ENCODE measurements at places on chromosomes 1 and 21.

DNA sequence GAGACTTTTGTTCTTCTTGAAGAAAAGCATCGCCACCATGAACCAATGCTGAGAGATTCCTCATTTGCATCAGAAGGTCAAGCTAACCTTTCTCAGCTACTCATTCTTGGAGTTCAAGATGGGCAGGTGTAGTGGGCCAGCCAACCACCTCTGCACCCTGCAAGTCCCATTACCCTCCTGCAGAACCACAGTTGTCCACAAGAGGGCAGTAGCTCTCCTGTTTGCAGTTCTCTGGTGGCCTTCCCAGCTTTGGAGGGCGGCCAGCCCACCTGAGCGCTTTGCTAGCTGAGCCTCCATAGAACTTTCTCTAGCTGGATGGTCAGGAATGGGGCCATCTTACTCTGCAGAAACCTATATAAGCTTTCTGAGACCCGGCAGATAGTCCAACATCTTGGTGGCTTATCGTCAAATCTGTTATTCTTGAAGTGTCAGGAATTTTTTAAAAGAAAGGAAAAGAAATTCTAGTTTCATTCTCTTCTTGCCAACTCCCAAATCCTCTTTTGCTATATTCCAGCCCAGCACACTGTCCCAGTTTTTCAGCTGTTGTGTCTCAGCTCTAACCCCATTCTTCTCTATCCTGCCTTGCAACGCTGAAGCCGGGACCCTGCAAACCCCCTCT lies 11.0 kb upstream of the LMX1A start:
- DNase-seq = peak; percentile 61

GRCh38 chr1:160006312-160006940 lies 25.4 kb downstream of the PIGM start:
- DNase-seq = peak; percentile 46

- no peak for DNase-seq
These were observed 44.8 kb upstream of the POU2F1 start for GRCh38 chr1:167175901-167176300.

DNA sequence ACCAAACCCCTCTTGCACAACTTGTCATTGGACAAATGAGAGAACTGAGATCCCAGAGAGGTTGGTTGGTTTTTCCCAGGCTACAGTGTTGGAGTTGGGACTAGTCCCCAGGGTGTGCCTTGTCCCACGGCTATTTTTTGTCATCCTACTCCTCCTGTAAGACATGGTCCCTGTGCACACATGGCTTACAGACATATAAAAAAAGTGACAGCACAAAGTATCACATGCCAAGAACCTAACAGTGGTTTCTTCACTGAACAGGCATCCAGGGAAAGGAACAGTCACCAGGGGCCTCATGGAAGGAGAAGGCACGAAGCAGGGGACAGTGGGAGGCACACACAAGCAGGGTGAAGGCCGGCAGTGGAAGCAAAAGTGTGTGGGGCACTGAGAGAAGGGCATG lies 36.5 kb downstream of the SERBP1 start:
- no peak for DNase-seq

DNA sequence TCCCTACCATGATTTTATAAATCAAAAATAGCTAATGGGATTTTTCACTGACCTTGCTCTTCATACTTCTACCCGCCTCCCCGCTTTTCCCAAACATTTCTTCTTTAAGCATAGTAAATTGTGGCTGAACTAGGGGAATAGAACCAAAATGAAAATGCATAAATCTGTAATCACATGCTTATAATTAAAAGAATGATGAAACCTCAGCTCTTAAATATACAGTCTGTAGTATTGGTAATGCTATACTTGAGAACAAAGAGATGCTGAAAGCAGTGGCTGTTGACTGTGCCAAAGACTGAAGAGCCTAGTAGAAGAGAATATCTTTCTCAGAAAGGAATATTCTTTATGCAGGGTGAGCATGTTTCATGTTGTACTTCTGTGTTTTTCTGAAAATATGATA lies 249.1 kb downstream of the GREM2 start:
- DNase-seq = no peak

- no peak for DNase-seq
These were observed 154.2 kb upstream of the DAB1 start for GRCh38 chr1:57578099-57578498.

DNA sequence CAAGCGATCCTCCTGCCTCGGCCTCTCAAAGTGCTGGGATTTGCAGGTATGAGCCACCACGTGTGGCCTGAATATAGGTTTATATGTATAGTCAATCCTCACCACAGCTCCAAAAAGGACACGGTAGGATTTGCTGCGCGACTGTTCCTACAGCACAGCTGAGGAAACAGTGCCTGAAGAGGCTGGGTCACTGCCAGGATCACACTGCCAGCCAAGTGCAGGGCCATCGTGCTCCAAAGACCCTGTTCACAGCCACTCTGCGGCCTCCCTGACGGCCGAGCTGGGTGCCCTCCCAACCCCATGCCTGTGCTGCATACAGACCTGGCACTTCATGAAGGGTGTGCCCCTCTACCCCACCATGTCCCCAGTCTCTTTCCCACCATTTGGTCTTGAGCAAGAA lies 71.4 kb downstream of the MRPL37 start:
- no peak for DNase-seq

DNA sequence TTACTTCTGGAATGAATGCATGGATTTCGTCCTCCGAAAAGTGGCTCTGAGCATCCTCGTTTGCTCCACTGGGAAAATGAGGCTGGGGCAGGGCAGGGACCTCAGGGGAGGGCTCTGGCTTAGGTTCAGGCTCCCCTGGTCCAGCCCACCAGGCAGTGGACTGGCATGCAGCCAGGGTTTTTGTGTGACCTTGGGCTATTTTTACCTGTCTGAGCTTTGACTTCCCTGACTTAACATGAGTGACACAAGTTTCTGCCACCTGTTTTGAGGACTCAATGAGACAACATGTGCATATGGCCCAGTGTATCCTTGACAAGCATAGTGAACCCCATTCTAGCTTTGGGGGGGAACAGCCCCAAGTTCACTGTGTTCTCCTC lies 32.6 kb upstream of the EDN2 start:
- no peak for DNase-seq

DNA sequence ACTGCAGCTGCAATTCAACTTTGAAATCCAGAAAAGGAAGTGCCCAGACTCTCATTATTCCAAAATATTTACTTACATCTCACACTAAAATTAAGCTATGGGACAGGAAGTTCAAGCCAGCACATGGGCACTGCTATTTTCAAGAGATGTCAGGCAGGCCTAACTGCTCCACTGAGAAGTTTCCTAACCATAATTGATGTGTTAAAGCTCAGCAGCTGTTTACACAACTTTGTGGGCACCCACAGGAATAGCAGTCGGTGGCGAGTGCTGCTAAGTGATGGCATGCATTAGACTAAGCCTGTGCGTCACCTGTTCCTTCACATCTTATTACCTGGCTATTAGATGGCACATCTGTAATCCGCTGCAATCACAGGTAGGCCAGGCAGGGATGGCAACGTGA lies 303.3 kb upstream of the DAB1 start:
- no peak for DNase-seq

DNA sequence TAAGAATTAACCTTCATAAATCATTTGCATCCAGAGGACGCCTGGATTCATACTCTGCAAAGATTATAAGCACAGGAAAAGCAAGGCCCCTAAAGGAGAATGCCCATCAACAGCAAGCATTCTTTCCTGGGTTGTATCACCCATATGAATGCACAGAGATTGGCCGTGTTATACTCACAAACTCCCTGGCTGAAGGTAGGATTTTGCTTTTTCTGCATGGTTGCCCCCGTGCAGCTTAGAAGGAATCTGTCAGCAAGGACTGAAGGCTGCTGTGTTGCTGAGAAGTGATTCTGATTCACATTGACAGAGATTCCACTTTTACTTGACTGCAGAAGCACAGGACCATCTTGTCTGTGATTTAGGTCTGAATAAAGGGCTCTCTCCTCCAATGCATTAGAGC lies 283.0 kb downstream of the LRRIQ3 start:
- no peak for DNase-seq

DNA sequence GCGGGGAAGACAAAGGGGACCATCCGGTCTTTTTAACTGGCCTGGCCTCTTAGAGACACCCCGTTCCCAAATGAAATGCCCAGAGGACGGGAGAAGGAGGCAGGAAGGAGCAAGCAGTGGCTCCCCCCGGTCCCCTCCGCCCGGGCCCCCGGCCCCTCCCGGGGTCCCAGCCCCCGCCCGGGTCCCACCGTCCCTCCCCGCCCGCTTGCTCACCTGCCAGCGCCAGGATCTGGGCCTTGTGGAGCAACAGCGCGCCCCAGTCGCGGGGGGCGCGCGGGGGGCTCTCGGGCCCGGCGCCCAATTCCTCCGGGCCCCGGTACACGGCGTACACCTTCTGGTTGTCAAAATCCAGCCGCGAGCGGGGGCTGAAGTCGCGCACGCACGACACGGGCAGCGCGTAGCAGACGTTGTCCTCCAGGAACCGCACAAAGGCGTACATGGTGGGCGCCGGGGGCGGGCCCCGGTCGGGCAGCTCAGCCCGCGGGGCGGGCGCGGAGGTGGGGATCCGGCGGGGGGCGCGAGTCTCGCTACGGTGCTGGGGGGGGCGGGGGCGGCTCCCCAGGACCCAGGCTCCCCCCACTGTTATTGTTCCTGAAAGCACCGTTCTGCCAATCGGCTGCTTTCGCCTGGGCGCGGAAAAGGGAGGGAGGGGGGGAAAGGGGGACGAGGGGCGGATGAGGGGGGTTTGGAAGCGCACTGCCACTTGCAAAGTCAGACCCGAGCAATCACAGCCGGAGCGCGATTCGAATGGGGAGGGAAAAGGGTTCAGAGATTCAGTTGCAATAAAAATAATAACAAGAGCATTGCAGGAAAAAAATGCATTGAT lies at the start of gene BEND5:
Gene BEND5, minus strand, starts transcription at position 499 of the 826 bp plus-strand sequence. Its CDS starts 60 bp downstream, at position 439.
- DNase-seq = peak; percentile 11

DNA sequence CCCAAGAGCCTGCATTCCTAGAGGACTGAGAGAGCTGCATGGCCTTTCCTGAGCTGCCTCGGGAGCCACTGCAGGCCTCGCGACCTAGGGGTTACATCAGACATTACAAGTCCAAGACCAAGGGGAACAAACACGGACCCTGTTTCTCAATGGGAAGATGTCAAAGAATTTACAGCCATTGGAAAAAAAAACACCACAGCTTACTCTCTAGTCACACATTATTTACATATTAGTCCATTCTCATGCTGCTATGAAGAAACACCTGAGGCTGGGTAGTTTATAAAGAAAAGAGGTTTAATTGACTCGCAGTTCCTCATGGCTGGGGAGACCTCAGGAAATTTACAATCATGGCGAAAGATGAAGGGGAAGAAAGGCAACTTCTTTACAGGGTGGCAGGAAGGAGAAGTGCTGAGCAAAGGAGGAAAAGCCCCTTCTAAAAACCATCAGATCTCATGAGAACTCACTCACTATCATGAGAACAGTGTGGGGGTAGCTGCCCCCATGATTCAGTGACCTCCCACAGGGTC lies 8.4 kb upstream of the PRMT2 start:
- DNase-seq = no peak

DNA sequence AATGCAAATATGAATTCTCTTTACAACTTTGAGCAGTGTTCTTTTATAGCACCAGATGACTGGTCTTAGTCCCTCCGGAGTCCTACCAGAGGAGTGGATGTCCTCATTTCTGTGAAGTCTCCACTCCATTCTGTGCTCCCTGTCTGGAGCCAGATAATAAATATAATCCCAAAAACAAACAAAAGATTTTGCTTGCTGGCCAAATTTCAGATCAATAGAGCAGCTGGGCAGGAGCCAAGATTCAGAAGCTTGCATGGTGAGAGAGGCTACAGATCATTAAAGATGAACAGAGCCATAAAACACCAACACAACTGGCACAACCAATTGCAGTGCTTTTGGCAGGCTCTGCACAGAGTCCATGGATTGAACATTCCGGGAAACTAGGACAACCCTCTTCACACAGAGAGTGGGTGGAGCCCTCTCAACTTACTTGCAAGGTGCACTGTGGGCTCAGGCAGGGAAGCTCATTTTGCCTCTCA lies 231.5 kb upstream of the SNX7 start:
- DNase-seq = no peak

- DNase-seq = no peak
These were observed 457.0 kb upstream of the PROX1 start for GRCh38 chr1:213530611-213531320.

DNA sequence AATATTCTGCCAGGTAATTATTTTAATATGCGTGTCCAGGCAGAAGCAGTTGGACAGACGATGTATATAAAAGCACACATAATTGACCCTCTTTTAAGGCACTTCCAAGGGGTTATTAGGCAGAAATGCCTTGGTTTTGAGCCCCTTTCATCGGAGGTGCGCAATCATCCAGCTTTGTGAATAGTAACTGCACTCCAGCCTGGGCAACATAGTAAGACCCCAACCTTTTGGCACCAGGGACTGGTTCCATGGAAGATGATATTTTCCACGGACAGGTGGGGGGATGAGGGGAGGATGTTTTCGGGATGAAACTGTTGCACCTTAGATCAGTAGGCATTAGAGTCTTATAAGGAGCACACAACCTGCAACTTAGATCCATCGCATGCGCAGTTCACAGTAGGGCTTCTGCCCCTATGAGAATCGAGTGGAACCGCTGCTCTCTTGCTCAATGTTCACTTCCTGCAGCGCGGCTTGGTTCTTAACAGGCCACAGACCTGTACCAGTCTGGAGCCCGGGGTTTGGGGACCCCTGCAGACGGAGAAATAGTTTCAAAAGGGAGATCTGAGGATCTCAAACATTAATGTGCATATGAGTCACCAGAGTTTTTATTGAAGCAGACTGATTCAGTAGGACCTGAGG lies 1.8 kb upstream of the MCOLN2 start:
- no peak for DNase-seq

- DNase-seq = no peak
These were observed 13.6 kb downstream of the FAM177B start for GRCh38 chr1:222750651-222751050.

- DNase-seq = no peak
These were observed 21.3 kb downstream of the SYDE2 start for GRCh38 chr1:85179522-85179921.

GRCh38 chr1:192382758-192383157 lies 66.0 kb downstream of the RGS21 start:
- no peak for DNase-seq

GRCh38 chr21:42461185-42461520 lies 34.9 kb downstream of the RSPH1 start:
- no peak for DNase-seq

- no peak for DNase-seq
These were observed 14.0 kb upstream of the MMEL1 start for GRCh38 chr1:2646837-2647236.

GRCh38 chr1:205929496-205930194 lies 13.6 kb downstream of the SLC26A9 start:
- no peak for DNase-seq

Measured in stimulated activated CD8-positive, alpha-beta memory T cell treated with anti-CD3 and anti-CD28 coated beads, Interleukin-15, amount 100 ng/mL, for 24 hours (primary cell).